Hippocampal formation (tissue), 2 donors: ENCODE measurements at places on chromosomes 13 and 19.

- no peak for DNase-seq
Observed at GRCh38 chr19:10881403-10882107, 10.2 kb downstream of the CARM1 start.

DNA sequence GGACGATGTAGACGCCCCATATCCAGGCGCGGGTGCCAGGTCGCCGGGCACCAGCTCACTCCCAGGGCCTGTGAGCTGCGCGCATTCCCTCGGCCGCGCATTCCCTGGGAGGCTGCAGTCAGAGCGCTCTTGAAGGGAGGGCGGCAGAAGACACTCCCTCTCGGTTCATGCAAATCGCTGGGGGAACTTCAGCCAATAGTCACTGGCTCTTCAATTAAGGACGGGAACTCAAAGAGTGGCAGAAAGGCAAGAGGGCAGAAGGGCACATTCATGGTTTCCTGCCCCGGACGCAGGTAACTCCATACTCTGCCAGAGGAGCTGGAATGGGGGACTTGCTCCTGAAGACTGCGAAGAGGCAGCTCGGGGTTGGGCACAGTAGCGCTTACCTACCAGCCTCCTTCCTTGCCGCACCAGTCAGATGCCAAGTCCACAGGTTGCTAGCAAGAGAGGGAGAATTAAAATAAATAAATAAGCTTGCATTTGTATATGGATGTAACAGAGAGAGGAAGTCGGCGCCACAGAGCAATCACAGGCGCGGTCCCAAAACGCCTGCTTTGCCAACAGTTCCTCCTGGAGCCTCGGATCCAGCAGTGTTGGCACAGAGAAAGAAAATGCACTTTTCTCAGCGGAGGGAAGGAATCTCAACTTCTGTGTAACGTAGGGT, 459 bp downstream of the PCDH20 start:
- no peak for DNase-seq

DNA sequence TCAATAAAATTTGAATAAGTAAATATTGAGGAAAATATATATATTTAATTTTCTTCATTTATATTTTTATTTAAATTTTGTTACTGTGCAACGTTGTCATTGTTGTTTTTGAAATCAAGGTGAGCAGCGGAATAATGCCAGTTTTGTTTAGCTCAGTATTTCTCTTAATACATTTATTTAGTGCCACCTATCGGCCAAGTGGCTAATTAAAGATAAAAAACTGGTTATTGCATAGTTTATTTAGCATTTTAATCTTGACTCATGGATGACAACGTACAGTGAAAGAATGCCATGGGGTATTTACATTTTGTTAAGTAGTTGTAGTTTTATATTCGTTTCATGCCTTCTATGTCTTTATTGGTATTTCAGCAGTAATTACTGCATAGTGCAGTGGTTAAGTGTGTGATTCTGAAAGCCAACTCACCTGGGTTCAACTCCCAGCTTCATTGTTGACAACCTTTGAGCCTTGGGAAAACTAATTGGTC, 265.9 kb downstream of the MYO16 start:
- peak; percentile 29 for DNase-seq

GRCh38 chr13:74646091-74646490, 511.9 kb upstream of the KLF12 start:
- no peak for DNase-seq

DNA sequence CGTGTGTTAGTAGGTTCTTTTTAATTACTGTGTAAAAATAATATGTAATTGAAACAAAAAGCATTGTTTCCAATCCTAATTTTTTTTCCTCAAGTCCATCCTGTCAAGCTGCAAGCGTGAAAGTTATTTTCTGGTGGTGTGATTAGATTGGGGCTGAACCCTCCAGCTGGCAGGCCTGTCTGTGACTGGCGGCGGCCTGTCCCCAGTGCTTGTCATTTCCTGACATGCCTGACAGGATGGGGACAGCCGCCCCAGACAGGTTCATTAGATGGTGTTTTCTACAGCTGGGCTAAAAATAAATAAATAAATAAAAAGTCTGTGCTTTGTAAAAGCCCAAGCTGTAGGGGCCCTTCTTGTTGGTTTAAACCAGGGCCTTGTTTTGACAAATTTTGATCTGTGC, 53.7 kb upstream of the MAB21L1 start:
- DNase-seq, result no peak
